ENCODE measurements at places on chromosomes 3 and 15.

GRCh38 chr3:106643684-106644161, 733.5 kb upstream of the CCDC54 start:
- no peak for DNase-seq

GRCh38 chr3:130918328-130918727, 24.4 kb downstream of the ATP2C1 start:
- no peak for DNase-seq

- no peak for DNase-seq
Measured at GRCh38 chr3:156973954-156974353, 147.8 kb downstream of the LEKR1 start.

DNA sequence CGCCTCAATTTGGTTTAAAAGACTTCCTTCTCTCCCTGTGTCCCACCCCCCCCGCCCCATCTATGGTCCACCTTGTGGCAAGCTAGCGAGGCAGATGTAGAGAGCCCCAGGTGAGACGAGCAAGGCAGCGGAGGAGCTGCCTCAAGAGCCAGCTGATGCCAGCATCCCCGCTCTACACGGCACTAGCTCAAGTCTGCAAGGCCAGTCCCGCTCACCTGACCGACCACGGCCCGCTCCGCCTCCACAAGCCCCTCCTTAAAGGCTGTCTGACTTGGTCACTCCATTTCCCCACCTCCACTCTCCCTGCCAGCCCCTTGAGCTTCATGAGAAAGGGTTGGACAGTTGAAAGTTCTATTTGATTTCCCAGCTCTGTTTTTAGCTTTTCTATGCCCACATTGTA, 56.2 kb upstream of the IGF1R start:
- DNase-seq = no peak

DNA sequence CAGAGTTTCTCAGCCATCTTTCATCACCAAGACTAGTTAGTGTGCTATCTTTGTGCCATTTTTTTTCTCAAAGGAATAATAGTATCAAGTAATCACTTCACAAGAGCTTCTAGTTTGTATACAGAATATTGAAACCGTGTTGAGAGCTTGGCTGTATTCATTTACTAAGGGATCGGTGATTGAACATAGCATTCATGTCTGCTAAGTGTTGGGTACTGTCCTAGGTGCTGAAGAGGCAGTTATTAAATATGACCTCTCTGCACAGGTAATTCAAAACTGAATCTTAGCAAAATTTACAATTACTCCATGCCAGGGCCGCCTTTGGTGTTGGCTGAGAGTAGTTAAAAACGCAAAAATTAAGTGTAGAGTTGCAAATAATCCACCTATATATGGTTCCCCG, 355.3 kb upstream of the RORA start:
- no peak for DNase-seq

- no peak for DNase-seq
Measured at GRCh38 chr3:126205717-126206655, 25.6 kb upstream of the ALDH1L1 start.

GRCh38 chr3:71905426-71905825, 120.5 kb upstream of the PROK2 start:
- DNase-seq = peak; percentile 90

DNA sequence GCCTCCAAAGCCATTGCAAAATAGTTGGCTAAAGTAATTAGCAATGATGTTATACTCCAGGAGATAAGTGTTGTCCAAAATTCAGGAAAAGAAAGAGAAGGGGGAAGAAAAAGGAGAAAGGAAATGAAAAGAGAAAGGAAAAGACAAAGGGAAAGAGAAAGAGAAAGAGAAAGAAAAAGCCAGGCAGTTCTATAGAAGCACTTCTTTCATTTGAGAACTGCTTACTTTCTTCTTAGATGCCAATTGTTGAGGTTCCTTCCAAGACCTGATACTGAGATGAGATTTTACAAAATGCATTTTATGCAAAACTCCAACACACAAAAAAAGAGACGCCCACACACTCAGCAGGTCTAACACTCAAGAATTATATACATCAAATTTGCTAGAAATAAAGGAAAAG, 298.4 kb downstream of the KCNH8 start:
- no peak for DNase-seq

GRCh38 chr15:40927873-40928806, 1.0 kb upstream of the DLL4 start:
- no peak for DNase-seq

DNA sequence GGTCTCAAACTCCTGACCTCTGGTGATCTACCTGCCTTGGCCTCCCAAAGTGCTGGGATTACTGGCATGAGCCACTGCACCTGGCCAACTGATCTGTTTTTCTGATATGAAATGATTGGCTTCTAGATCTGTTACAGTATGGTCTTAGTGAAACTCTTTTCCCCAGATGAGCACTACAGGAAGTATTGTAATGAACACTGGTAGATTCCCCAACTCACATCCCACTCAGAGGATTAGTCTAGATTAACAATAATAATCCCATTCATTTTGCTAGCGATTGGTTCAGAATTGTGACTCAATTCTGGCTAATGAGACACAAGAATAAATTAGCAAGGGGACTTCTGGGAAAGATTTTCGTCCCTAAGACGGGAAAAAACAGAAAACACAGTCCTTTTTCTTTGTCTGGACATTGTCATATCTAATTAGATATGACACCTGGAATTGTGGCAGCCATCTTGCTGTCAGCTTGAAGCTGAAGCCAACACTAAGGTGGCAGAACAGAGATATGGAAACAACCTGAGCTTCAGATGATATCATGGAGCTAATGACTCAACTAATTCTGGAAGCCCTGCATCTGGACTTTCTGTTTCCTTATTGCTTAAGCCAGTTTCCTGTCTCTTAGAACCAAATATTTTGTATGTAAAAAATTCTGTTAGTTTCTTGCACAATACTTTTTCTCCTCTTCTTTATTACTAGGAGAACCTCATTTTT, 17.4 kb upstream of the NPTN start:
- DNase-seq = peak; percentile 71

DNA sequence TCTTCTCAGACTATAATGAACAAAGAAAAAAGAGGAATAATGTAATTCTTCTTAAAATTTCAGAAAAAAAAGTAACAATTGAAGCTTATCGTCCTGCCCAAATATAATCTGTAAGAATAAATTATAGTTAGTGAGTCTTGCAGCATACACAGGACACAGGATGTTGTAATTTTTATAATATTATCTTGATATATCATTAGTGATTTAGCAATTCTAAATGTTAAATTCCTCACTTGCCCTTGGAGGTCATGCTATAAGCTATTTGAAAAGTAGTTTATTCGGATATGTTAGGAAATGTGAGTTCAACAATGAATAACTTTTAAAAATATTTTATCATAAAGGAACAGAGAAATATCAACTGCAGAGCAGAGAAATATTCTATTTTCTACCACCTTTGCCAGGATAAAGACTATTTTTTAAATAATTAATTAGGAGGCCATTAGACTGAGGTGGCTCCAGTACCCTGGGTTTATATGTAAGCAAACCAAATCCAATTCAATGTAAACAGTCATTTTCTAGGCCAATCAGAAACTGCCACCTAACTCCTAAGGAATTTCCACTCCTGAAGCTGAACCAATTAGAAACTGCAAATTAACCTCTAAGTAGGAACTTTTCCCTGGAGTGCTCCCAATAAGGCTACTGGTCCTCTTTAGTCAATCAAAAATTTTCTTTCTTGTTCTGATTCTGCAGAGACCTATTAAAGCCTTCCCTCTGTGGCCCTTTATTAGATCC, 1109.3 kb downstream of the ROBO2 start:
- no peak for DNase-seq

DNA sequence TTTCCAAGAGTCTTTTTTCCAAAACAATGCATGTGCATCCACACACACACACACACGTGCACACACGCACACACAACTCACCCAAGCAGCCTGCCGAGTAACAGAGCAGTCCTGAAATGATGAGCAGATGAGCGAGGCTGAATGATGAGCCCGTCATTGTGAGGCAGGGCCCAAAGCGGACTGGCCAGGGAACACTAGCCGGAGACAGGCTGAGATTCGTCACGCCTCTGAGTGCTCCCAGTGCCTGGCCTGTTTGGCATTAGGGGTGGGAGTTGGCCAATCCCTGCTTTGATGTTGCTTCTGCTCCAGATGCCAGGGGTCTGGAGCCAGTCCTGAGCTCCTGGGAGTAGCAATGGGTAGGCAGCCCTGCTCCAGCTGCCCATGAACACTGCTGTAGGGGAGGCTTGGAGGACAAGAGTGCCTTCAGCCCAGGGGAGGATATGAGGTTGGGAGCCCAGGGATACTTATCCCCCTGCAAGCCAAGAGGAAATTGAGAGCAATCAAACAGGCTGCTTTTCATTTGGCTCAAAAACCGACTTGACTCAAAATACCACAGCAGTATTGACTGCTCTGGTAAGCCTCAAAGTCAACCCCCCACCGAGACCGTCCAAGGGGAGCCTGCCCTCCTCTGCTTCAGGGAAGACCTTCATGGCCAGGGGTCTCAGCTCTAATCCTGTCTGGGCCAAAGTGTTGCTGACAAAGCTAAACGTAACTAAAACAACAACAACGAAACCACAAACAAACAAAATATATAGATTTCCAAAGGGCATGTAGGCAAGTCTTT, 22.9 kb downstream of the COLQ start:
- DNase-seq = no peak
